NCI-H510A treated with DMSO at 0.1 percent for 48 hours (cell line): ENCODE measurements at places on chromosomes 3 and 15.

DNA sequence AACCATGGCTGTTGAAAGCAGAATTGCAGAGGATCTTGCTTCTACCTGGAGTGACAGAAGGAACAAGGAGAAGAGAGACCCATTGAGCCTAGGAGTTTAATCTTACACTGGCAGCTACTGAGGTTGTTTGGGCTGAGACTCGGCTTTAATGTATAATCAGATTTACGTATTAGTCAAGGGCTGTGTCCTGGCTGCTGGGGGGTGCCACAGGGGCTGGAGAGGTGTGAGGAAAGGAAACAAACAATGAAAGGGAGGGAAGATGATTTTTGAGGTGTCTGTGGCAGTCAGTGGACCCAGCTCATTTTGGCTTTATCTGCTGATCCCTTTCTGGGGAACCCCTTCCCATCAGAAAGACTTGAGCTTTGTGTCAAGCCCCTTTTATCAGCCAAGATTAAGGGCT, 95.7 kb downstream of the PRICKLE2 start:
- no peak for DNase-seq

DNA sequence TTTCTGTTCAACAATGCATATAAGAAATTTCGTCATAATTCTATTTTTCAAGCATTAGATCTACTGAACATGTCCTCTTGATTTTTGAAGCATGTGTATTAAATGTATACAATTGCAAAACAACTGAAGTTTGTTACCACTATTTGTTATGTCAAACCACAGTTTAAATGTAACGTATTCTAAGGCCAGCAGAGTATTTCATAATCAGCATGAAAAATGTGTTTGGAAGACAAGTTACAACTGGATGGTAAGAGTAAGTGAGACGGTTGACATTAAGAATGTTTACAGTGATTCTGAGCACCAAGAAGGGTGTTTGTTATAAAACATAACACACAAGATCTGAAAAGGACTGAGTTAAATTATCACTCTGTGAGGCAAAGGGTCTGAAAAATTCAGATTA, 738.4 kb downstream of the PLOD2 start:
- DNase-seq = no peak

DNA sequence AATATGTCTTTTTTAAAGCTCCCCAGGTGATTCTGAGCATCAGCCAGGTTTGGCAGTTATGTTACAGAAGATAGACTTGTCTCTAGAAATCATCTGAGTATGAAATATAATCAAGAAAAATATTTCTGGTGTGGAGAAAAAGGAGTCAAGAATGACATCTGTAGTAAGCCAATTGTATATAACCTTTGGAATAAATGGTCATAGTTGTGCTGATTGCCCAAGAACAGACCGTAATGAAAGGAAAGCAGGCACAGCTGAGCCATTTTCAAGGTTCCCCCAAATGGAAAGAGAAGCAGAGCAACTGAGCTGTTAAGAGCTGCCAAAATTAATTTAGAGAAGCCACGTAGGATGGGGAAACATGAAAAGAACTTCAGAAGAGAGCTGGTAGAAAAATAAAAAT, 26.6 kb downstream of the GOLM2 start:
- DNase-seq = no peak

DNA sequence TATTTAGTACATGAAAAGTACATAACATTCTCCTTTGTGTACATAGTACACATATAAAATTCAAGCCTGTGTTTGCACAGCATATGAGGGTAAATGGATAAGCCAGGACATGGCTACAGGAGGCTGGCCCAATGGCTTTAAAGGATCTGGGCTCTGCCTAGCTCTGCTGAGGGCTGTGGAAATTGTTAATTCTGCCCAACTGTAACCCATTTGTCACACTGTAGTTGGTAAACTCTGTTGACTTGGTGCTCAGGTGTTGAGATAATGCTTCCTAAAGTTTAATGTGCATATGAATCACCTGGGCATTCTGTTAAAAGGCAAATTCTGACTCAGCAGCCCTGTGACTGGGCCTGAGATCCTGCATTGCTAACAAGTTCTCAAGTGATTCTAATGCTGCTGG, 196.5 kb upstream of the ZPLD1 start:
- peak; percentile 24 for DNase-seq

GRCh38 chr3:52834871-52835501, at the start of gene MUSTN1:
Gene MUSTN1 (minus strand): TSS chr3:52835019. CDS start chr3:52834948, 71 bp downstream.
- DNase-seq = no peak

DNA sequence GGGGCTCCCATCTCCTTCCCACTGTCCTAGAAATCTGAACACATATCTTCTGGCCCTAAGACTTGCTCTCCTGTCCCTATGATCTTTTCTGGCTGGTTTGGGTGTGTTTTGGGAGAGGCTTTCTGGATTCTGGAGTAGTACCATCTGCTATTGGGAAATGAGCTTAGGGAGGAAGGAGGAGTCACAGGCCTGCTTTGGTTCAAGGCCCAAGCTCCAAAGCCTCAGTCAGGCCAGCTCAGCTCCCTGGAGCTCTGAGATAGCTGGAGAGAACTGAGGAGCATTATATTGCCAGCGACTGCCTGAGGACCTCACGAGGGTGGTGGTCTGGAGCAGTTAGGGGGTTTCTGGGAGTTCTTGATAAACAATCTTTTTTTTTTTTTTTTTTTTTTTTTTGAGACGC, 18.7 kb downstream of the RASGRF1 start:
- DNase-seq = no peak

- no peak for DNase-seq
Measured at GRCh38 chr3:6791161-6791560, 69.8 kb upstream of the GRM7 start.

DNA sequence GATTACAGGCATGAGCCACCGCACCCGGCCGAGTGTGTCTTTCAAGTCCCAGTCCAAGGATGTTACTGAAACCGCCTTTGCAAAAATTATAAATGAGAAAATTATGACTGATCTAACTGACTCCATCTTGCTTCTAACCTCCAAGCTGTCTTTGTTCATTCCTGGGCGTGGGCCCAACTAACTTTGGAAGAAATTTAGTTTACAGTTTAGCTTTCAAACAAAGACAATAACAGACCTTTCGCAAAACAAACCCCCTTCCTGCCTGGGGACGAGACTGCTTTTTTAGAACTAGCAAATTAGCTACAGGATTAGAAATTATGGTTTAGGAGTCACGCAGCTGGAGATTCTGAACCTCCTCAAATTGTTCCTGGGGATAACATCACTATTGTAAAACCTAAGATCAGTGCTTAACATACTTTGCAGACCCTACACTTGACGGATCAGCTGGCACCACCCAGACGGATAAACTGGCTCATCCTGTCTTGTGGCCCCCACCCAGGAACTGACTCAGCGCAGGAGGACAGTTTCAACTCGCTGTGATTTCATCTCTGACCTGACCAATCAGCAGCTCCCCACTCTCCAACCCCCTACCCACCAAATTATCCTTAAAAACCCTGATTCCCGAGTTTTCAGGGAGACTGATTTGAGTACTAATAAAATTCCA, 23.8 kb downstream of the NANOGP8 start:
- no peak for DNase-seq
